ENCODE measurements at places on chromosomes 3 and 15.
A peak's percentile ranks its signal among the peaks of the same experiment; 100 is the strongest.

- no peak for DNase-seq
Observed at GRCh38 chr3:71629289-71629688, 45.8 kb upstream of the FOXP1 start.

DNA sequence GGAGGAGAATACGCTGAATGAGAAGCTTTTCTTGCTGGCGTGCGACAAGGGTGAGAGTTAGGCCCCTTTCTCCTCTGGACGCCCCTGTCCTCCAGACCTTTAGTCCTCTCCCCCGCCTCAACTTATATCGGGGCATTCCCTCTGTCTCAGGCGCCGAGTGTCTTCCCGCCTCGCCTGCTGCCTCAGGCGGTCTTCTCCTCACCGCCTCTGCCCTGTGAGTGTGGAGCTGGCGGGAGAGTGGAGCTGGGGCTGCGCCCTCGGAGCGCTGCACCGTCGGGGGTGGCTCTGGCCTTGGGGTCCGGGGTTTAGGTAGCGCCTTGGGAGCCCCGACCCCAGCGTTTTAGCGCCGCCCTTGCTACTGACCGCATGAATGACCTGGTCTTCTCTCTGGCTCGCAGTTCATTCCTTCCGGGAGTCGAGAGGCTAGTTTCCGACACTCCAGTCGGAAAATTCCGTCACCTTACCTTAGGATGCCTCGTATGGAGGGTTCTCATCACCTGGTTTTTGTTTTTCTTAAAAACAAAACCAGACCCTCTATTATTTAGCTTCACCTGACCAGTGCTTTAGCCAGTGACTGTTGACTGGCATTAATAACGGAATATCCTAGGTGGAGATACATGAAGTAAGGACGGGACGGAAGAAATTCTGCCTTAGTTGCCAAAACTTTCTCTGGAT, 985 bp downstream of the TRPC1 start:
- no peak for DNase-seq

GRCh38 chr15:92655178-92655995, at the start of gene FAM174B:
TSS of gene FAM174B (minus strand) at chr15:92655775.
- no peak for DNase-seq

DNA sequence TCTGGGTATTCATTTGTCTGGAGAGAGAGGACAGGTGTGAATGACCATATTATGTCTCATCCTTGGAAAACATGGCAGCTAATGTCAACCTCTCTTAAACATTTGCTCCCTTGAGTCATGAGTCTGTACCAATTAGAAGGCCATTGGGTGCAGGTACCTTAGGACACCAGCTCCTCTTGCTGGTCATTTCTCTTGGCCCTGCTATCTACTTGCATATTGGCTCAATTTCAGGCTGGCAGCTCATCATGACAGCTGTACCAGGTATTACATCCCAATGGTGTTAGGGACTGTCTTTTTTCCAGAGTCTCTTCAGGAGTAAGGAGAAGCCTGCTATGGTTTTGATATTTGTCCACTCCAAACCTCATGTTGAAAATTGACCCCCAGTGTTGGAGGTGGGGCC, 92.2 kb upstream of the ANKRD28 start:
- no peak for DNase-seq

DNA sequence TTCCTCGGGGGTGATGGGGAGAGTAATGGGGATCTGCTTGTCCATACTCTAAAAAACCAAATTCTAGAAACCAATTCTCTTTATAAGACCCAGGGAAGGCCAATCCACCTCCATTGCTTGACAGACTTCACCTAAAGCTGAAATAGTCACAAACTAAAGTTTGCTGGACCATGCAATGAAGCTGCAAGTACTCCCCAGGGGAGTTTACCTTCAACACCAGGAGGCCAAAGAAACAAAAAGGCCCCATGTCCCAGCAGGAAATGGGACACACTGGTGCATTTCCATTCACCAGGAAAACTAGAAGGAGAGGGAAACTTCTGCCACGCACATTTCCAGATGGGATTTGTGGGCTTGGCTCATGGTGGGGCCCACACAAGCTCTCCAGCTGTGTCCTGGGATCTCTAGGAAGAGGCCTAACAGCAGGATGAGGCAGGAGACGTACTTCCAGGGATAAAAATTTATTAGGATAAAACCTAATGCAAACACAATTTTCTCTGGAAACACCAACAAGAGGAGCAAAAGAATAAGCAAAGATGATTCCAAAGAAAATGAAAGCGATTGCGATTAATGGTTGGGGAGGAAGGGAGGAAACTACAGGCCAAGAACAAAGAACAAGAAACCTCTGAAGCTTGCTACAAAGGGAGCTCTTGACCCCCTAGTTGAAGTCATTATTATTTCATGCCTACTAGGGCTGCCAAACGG, 238.0 kb upstream of the LRTM1 start:
- DNase-seq, result no peak

GRCh38 chr15:76962337-76963013, 30.9 kb downstream of the RCN2 start:
- DNase-seq, result no peak

- DNase-seq, result no peak
Observed at GRCh38 chr15:31268911-31269784, 57.5 kb upstream of the KLF13 start.

DNA sequence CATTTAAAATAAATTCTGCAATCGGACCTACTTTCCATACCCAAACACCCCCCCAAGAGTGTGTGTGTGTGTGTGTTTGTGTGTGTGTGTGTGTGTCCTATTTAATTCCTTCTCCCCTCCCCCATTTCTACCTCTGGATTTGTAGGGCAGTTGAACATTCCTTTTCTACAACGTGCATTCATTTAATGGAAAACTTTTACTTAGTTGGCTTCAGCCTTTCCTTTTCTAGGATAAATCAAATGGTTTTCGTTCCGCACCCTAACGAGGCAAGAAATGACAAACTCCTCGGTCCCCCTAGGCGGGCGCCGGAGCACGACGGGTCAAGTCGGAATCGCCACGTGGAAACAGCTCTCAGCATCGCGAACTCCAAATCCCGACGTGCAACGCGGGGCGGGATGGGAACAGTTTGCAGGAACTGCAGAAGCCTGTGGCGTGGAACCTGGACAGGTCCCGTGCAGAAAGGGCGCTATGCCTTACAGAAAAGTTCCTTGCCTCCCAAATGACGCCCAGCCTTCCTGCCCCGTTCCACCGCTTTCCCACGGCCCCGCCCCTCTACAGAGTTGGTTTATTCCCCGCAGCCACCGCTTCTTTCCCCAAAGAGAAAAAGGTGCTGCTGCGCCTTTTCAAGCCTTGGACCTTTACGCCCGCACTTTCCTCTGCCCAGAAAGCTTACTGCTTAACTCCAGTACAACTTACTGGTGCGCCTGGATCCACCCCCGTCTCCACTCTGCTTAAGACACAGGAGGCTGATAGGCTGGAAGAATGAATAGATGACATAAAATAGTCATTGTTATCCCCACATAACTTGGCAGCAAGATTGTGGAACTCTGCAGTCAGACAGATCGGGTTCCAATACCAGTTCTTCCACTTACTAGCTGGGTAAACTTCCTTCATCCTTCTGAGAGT, 1.1 kb upstream of the EIF2B5 start:
- DNase-seq, result peak; percentile 41

DNA sequence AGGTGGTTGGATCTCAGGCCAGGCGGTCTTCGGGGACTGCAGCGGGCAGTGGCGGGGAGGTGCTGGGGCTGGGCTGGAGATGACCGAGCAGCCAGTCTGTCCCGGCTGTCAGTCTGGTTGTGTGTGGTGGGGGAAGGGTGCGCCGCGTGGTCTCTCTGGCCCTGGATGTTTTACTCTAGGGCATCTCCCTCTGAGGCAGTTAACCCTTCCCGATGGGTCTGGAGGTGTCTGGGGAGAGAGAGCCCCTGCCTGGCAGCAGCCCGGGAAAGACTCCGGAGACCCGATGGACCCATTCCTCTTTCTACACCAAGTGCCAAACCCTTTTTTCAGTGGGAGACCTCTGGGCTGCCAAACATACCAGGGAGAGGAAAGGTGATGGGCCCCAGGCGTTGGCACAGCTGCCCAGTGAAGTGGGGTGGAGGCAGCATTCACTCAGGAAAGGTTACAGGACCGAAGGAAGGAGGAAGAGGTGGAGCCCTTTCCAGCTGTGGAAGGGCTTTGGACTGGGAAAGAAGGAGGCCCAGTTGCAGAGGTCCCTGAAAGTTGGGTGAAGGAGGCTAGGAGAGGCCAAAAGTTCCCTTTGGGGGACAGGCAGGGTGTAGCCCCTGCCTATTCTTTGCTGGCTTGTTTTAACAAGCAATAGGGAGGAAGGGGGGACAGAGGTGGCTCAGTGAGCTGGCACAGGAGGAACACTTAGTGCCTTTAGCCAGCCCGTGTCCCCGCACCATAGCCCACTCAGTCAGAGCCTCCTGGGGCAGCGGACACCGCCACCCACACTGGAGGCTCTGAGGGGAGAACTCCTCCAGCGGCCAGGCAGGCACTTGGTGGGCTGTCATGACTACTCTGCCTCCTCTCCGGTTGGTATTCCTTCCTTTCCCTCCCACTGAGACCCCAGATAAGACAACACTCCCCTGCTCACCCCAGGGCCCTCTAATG, 2.7 kb upstream of the BAHD1 start:
- DNase-seq, result no peak

DNA sequence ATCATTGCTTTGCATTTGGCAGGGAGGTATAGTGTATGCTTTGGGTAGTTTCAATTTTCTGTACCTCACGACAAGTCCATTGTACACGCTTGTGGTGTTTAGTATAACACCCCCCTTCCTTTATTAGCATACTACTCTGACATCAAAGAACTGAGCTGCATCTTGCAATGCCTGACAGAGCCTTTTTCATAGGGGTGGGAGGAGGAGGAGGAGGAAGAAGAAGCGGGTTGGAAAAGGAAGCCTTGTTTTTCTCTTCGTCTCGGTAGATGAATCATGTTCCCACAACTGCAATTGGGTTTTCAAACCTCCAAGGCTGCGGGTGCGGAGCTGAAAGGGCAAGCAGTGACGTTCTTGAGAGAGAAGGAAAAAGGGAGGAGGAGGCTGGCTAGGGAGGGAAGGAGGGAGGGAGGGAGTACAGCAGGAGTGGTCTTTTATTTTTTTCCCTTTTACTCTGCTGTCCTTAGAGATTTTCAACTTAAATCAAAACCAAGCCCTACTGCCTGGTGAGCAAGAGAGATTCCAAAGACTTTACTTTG, 175.7 kb downstream of the KLHL25 start:
- peak; percentile 84 for DNase-seq

DNA sequence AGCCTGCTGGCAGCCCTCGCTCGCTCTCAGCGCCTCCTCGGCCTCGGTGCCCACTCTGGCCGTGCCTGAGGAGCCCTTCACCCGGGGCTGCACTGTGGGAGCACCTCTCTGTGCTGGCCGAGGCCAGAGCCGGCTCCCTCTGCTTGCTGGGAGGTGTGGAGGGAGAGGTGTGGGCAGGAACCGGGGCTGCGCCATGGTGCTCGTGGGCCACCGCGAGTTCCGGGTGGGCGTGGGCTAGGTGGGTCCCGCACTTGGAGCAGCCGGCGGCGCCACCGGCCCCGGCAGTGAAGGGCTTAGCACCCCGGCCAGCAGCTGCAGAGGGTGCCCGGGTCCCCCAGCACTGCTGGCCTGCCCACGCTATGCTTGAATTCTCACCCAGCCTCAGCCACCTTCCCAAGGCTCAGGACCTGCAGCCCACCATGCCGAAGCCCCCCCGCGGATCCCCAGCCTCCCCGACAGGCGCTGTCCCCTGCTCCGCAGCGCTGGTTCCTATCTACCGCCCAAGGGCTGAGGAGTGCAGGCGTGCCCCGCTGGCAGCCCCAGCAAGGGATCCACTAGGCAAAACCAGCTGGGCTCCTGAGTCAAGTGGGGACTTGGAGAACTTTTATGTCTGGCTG, 863.3 kb downstream of the IGSF11 start:
- no peak for DNase-seq

GRCh38 chr3:187955587-187955952, 198.4 kb upstream of the LPP start:
- no peak for DNase-seq

DNA sequence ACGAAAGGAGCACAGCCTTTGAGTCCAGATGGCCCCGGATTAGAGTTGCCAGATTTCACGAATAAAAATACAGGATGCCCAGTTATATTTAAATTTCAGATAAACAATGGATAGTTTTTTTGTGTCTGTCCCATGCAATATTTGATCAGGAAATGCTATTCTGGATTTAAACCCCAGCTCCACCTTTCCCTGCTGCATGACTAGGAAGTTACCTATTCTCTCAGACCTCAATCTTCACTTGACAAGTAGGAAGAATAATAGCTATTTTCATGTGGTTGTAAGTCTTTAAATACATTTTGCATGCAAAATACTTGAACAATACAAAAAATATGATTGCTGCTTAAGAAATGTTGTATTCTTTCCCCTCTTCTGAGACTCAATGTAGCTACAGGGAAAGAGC, 125.3 kb upstream of the P2RY1 start:
- DNase-seq, result no peak

DNA sequence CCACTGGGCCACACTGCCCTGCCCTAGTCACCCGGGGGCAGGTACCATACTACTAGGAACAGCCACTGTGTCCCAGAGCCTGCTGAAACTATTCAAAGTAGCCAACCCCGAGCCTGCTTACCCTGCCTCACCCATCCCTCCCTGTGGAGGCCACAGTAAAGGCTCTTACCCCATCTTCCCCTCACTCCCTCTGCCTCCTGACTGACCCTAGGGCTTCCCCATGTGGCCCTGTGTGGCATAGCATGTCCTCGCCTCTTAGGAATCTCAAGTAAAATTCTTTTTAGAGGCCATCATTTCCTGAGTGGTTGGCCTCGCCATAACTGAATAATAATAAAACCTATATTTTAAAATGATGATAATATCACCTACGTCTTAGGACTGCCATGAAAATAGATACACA, 112.2 kb upstream of the SLC6A11 start:
- DNase-seq, result no peak

- no peak for DNase-seq
Observed at GRCh38 chr15:94411285-94411684, 179.9 kb downstream of the MCTP2 start.

GRCh38 chr3:186638259-186638658, 1.9 kb upstream of the FETUB start:
- DNase-seq, result no peak

GRCh38 chr3:195159814-195160165, 111.2 kb downstream of the XXYLT1 start:
- DNase-seq, result no peak

DNA sequence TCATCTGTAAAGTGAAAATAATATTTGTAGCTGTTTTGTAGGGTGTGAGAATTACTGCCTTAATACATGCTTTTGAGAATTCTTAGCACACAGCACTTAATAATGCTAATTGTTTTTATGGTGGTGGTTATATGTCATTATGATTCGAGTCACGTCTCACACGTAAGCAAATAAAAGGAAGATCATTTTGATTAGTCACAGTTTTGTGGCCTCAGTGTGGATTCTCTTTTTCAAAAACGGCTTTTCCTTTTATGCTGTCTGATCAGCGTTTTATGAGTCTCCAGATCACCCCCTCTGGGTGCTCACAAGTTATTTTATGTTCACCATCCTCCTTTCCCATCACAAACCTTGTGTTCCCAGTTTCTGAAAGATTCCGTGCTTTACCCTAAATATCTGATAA, 255.6 kb upstream of the CNTN4 start:
- DNase-seq, result no peak

- DNase-seq, result no peak
Observed at GRCh38 chr15:77606142-77607034, 26.3 kb downstream of the LINGO1 start.

DNA sequence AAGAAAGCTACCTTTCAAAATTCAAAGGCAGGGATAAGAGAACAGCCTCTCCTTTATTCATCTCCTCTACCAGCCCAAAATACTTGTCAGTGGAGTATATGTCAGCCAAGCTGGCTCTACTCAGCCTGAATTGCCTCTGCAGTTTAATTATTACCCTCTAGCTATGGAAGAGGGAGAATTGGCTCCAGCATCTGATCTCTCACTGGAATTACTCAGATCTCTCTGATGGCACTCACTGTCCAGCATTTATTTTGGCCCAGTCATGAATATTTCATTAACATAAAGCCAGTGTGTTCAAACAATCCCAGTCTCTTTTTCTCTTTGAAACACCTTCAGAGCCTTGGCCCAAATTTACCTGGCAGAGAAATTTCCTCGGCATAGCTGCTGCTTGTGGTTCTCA, 58.6 kb upstream of the TMEM108 start:
- DNase-seq, result no peak
